Thoracic aorta (tissue), 2 donors: ENCODE measurements at places on chromosomes 5 and 9. TPM values are rescaled to one million over a fixed set of nuclear protein-coding genes. Genes with fewer than 3 reads are reported as not detected.

DNA sequence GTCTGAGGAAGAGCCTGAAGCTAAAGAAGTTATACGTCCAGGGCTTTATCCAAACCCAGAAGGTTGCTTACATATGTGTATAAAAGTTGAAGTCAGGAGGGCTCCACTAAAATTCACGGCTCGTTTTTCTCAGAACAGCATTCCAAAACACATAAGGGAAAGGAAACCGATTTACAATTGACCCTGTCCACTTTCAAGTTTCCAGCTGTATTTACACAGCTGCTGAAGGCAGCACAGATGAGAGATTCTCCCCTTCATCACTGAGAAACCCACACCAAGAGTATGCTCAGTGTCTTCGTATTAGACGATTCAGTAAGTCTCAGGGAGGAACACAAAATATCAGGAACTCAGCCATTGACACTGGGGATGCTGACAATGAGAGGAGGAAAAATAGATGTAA, 5.9 kb upstream of the NREP start:
- no peak for DNase-seq

DNA sequence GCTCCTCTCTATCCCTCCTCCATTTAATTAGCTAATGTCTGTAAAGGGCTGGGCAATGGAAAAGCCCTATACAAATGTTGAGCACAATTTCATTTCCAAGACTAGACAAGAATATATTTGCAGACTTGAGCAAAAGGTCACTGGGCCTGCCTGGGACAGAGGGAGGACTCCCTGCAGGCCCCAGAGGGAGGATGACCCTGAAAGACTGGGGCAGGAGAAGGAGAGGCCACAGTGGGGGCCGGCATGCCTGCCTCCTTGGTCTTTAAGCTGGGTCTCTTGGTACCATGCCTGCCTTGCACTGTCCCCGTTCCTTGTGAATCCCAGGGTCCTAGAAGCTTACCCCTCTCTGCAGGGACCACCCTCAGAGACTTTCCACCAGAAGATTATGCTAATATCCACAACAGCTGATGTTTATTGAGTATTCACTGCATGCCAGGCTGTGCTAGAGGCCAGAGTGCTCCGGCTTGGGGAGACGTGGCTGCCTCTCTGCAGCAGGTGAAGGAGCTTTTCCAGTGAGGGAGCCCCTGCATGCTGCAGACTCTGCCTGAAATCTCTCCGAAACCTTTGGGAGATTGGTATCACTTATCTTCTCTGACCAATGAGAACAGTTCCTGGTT, 72.7 kb upstream of the HSPA9 start:
- DNase-seq: no peak

- no peak for DNase-seq
These were observed 51.1 kb downstream of the C9orf152 start for GRCh38 chr9:110156902-110157301.

SARDH gene
- total RNA-seq: 4.3 TPM

GRCh38 chr9:98021306-98022040, 35.1 kb upstream of the NANS start:
- DNase-seq: no peak

GRCh38 chr5:42811591-42812446, at the start of gene SELENOP:
SELENOP (minus strand) TSS chr5:42811892; CDS start chr5:42808353, 3,539 bp downstream.
- no peak for DNase-seq

DNA sequence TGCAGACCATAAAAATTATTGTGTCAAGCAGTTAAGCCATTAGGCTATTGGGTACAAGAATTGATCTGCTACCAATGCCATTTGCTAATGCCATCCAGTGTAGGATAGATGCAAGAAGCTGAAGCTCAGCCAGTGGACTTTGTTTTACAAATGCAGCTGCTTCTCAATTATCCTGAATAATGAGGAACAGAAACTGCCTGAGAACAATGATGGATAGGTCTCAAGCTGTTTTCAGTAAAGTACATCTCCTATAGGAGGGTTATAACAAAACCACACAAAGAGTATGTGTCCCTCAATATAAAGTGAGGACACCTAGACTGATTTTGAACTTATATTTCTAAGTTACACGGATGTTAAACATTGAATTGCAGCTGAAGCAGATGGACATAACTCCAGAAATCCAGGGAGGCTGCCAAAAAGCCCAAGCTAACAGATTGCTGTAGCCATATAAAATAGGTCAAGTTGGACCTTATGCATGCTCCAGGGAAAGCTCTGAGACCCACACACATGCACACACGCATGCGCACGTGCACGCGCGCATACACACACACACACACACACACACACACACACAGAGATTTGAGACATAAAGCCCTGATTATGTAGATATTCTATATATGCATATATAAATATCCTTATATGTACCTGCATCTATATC, 482.7 kb upstream of the CD180 start:
- DNase-seq: no peak

DNA sequence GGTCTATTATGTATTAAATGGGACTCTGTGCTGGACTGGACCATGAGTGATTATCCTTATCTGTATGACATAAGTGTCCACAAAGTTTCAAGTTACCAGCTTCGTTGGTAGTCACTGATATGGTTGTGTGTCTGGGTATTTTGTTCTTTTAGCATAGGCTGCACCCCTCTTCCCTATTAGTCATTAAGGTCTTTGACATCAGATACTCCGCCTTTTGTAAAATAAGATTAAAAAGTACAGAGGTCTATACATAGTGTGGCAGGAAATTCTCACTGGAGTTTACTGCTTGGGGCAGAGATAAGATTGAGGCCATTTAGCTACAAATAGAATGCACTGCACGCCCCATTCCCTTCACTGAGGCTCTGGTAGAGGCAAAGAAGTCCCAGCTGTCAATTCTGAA, 99.4 kb downstream of the TMEM215 start:
- DNase-seq: no peak

DNA sequence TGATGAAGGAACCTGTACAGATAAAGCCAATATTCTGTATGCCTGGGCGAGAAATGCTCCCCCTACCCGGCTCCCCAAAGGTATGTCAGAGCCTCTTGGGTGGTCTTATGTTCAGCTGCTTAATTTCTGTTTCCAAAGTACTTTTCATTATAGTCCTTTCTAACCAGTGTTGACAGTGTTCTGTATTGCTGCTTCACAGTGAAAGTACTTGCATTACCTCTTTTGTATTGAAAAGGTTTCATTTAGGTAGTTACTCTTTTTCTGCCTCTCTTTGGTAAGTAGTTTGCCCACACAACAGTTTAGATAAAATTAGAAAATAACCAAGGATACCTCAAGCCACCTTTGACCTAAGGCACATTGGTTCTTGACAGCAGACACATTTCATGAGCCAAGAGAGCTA, 169.9 kb downstream of the PAM start:
- no peak for DNase-seq

DNA sequence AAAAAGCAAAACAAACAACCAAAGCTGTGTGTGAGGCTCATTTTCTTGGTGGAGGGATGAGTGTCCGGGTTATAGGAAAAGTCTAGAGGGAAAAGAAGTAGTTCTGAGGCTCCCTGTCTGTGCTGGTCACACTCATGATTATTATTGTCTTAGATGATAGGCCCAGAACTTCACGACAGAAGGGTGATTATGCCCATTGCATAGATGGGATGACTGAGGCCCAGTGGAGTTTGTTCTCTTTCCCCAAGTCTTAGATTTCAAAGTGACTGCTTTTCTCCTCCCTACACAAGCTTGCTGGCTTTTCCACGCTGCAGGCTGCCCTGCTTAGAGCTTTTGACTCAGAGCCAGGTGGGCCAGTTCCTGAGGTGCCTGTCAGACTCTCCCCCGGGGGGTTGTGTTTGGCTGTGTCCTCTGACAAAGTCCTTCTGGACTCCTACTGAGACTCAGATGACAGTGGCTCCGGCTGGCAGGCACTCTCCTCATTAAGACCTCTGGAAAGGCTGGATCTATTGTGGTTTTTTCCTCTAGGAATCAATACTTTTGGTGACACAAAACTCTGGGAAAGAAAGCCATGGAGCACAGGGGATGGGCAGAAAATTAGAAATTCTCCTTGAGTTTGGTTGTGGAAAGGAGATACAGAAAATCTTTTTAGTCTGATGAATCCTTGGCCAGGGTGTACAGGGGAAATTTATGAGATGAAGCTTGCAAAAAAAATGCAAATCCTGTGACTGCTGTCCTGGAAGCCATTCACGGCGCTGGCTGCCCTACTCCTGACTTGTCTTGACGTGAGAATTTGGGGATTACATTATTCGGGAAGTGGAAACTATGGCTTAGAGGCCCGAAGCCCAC, 120.9 kb downstream of the NSG2 start:
- no peak for DNase-seq

PCDHB11 gene
- total RNA-seq: 10.6 TPM

DNA sequence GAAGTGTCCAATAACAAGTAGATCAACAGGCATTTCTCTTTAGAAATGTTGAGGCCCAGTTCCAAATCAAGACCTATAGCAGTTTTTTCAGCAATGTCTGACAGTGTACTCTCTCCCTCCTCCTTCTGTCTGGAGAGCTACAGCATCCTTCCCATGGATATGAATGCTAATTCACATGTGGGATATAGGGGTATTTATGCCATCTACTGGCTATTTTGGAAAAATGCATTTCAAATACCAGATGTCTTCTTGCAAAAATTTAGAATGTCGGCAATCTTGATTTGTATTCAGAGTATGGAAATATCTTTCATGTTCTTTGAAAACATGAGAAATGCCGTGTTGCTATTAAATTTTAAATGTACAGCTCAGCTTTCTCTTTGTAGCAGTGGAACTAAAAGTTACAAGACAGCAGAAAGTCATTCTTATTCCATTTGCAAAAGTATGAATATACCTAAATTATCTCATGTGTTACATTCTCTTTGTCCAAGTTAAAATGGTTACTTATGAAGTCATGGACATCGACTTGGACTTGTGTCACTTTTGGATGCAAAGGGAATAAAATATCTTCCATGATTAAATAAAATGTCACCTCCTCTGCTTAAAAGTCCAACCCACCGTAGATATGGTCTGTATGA, 647.8 kb downstream of the TAF11L14 start:
- DNase-seq: no peak

ANKRD31 gene
- total RNA-seq: not detected

DNA sequence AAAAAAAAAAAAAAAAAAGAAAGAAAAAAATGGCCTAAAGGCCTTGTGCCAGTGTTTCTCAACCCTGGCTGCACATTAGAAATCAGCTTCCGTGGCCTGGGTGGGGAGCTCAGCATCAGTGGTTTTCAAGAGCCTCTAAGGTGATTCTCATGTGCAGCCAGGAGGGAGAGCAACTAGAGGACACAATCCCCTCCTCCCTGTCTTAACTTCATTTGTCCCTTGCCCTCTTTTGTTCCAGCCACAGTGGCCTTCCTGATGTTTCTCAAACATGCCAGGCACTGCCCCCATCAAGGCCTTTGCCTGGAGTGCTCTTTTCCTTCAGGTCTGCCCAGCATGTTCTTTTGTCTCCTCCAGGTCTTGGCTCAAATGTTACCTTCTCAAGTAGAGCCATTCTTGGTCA, 42.4 kb downstream of the HOMER1 start:
- no peak for DNase-seq

- DNase-seq: no peak
These were observed 1.7 kb downstream of the TPM2 start for GRCh38 chr9:35687972-35688557.
